ENCODE measurements at places on chromosomes 7 and 10.

DNA sequence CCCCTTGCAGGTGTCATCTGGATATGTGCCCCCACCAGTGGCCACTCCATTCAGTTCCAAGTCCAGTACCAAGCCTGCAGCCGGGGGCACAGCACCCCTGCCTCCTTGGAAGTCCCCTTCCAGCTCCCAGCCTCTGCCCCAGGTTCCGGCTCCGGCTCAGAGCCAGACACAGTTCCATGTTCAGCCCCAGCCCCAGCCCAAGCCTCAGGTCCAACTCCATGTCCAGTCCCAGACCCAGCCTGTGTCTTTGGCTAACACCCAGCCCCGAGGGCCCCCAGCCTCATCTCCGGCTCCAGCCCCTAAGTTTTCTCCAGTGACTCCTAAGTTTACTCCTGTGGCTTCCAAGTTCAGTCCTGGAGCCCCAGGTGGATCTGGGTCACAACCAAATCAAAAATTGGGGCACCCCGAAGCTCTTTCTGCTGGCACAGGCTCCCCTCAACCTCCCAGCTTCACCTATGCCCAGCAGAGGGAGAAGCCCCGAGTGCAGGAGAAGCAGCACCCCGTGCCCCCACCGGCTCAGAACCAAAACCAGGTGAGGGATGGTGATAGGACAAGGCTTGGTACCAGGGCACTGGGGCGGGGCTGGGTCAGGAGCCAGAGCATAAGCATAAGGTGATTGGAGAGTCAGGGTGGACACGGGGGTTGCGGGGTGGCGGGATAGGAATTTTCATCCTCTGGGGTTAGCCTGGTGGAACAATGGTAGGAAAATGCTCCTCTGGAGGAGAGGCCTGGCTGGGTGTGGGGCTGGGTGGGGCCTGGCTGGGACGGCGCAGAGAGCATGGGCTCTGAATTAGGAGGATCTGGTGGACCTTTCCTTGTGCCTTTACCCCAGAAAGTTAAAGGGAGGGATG is 1.9 kb downstream of the ZYX start:
- no peak for DNase-seq

DNA sequence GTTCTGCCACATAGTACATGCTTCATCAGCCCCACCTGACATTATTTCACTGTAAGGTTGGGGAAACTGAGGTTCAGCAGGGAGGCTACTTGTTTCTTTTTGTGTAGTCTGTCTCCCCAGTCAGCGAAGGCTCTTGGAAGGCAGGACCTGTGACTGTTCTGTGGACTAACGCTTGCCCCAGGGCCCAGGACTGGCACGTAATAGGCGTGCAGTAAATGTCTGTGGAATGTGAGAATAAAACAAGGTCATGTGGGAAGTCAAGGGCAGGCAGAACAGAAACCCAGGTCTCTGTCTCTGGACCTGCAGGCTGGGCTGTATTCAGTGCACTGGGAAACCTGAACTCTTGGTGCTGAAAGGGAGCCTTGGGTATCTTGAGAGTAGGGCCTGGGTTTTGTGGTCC is 168.7 kb downstream of the RPS24 start:
- DNase-seq, result no peak

- DNase-seq, result no peak
Observed at GRCh38 chr10:75658496-75658895, 227.1 kb downstream of the LRMDA start.

DNA sequence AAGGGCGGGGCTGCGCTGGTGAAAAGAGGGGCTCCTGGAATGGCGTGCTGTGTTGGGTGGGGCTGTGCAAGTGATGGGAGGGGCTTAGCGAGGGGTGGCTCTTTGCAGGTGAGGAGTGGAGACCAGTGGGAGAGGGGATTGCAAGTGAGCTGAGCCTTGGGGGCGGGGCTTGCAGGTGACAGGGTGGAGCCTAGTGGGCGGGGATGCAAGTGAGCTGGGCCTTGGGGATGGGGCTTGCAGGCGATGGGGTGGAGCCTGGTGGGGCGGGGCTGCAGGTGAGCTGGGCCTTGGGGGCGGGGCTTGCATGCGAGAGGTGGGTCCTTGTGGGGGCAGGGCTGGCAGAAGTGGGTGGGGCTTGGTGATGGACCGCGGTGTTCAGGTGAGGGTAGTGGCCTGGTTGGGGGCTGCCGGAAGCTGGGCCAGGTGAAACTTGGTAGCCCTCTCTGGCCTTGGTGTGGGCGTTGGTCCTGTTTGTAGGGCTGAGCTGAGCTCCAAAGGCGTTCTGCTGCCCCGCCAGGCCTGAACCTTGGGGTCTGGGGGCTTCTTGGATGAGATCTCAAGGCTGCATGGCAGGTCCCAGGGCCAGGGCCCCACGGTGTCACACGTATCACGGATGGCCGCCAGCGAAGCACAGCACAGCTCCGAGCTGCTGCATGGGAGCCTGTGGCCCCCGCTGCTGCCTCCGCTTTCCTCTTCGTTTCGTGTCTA is 743 bp upstream of the PITRM1 start:
- DNase-seq, result no peak

DNA sequence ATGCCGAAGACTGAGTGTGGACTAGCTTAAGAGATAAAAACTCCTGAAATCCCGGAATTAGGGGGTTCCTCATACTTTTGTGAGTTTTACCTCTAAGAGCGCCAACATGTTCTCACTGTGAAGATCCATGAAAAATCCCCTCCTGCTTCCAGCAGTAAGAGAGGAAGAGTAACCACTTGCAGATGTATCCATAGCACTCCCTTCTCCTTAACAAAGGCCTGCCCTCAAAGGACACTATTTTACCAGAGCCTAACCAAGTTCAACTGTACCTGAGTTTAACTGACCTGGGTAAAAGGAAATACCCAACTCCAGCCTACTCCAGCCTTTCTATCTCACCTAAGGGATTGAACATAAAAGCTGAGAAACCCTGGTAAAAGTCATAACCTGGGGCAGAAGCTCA is 280.9 kb downstream of the POLR1F start:
- DNase-seq, result no peak

GRCh38 chr10:130039141-130039540 is 71.5 kb downstream of the C10orf143 start:
- DNase-seq, result no peak

GRCh38 chr7:144019457-144019856 is 19.3 kb downstream of the OR6B1 start:
- peak; percentile 4 for DNase-seq

DNA sequence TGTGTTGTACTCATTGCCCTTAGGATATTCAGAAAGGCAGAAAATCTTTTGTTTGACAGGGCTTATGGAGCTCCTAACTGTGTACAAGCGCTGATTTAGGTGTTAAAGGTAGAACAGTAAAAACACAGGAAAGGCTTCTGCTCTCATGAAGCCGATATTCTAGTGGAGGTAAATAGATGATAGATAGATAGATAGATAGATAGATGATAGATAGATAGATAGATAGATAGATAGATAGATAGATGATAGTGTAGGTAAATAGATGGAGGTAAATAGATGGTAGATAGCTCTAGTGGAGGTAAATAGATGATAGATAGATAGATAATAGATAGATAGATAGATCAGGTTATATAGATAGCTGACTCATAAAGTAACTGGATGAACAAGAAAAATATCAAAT is 39.4 kb upstream of the NPY start:
- DNase-seq, result no peak

GRCh38 chr10:19290770-19291169 is 242.2 kb downstream of the MALRD1 start:
- no peak for DNase-seq

- no peak for DNase-seq
Observed at GRCh38 chr7:51307651-51308210, 8.9 kb downstream of the COBL start.

GRCh38 chr7:45073786-45074527 is 14.8 kb downstream of the NACAD start:
- no peak for DNase-seq

GRCh38 chr10:77358656-77359055 is 279.0 kb downstream of the KCNMA1 start:
- DNase-seq, result no peak

DNA sequence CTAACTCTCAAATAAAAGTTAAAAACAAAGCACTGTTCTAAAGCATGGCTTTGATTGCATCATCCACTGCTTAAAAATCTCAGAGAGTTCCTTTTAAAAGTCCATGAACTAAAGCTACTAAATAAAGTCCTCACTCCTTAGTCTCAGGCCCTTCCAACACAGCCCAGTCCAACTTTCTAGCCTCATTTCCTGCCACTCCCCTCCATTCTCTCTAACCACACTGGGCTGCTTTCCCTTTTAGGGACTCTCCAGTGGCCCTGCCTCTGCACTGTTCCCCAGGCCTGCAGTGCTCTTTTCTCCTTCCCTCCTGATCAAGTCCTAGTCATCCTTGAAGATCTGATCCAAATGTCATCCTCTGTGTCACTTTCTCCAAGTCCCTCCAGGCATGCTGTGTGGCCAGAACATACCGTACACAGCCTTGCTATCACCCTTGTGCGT is 56.9 kb upstream of the PPP1R3C start:
- DNase-seq, result peak; percentile 9

- DNase-seq, result no peak
Observed at GRCh38 chr10:98519841-98520240, 73.1 kb upstream of the HPS1 start.

GRCh38 chr7:7524121-7524520 is 11.6 kb downstream of the COL28A1 start:
- DNase-seq, result no peak

DNA sequence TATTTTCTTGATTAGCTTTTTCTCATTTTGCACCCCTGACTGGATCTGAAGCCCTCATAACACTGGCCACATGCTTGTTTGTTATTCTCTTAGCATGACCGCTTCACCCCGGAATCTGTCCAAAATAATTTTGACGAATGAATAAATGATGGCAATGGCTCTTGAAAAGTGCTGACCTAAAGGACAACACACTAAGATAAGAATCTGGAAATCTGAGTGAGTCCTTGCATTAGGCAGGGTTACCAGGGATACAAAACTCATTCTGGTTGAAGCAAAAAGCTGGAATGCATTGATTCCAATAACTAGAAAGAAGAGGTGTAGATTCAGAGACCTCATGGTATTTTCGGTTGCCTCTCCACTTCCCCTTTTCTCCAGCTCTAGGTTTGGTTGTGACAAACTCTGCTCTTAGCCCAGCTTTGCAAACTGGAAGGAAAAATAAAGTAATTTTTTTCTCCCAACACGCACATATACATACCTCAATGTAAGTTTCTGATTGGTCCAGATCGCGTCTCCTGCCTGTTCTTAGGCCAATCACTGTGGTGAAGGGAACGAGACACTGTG is 157.4 kb downstream of the SKIDA1 start:
- DNase-seq, result no peak

GRCh38 chr10:130354573-130354954 is 218.4 kb downstream of the GLRX3 start:
- DNase-seq, result no peak

GRCh38 chr10:118203461-118203860 is 138.7 kb downstream of the FAM204A start:
- no peak for DNase-seq

DNA sequence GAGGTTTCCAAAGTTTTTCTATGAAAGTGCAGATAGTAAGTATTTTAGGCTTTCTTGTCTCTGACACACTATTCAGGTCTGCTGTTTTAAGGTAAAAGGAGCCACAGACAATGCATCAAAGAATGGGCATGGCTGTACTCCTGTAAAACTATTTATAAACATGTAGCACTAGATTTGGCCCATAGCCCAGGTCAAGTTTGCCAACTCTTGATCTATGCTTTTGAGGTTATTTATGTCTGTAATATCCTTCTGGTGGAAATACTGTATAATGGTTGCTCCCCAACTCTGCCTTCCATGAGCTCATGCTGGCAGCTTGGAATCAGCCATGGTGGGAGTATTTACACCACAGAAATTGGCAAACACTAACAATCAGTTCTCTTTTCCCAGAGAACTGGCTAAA is 244.6 kb downstream of the BUB3 start:
- no peak for DNase-seq

- peak; percentile 17 for DNase-seq
Observed at GRCh38 chr7:127885843-127886242, 145.4 kb downstream of the LRRC4 start.

- DNase-seq, result no peak
Observed at GRCh38 chr7:158018098-158018762, 569.4 kb downstream of the PTPRN2 start.

DNA sequence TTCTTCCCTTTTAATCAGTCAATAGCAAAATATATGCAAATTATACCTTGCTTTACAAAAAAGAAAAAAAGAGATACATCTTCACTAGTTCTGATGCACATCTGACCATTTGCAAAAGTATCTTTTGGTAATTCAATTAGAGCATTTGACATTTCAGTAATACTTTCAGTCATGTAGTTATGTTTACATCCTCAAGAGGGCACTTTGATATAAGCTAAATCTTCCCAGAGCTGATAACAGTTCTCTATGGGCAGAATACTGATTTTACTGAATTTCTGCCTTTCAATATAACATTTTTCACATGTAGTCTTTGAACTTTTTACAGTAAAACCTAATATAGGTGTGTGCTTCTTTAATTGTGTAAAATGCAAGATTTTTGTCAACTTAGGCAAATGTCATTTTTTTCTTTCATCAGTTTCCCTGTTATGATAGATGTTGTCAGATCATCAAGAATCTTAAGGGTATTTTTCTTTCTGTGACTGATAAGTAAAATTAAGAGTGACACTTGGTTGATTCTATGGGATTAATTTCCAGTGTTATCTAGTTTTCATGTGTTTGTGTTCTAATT is 703.5 kb upstream of the SEMA3D start:
- DNase-seq, result no peak

- DNase-seq, result no peak
Observed at GRCh38 chr10:28991333-28992270, 297.3 kb upstream of the LYZL1 start.

GRCh38 chr7:94422136-94422535 is 27.4 kb downstream of the COL1A2 start:
- DNase-seq, result no peak

GRCh38 chr7:155800741-155801267 is 11.5 kb downstream of the SHH start:
- no peak for DNase-seq

DNA sequence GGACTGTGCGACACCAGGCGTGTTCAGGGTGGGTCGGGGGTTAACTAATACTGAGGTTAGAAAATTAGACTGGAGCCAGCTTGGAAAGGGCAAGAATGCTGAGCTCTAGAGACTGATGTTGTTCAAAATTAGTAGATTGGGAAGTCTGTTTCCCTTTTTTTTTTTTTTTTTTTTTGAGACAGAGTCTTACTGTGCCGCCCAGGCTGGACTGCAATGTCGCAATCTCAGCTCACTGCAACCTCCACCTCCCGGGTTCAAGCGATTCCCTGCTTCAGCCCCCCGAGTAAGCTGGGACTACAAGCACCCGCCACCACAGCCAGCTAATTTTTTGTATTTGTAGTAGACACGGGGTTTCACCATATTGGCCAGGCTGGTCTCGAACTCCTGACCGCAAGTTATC is 2.7 kb upstream of the CPVL start:
- DNase-seq, result no peak

DNA sequence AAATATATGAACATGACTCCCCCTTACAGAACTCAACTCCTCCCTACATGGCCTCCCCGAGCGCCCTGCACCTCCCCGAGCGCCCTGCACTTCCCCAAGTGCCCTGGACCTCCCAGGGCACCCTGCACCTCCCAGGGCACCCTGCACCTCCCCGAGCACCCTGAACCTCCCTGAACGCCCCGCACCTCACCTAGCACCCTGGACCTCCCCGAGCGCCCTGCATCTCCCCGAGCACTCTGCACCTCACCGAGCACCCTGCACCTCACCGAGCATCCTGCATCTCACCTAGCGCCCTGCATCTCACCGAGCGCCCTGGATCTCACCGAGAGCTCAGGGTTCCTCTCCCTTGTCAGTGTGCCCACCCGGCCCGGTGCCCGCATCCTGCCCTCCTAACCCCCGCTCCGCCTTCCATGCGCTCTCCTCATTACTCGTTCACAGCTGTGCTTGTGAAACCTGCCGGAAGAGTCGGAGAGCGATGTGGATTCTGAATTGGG is 134.3 kb downstream of the ACTR3B start:
- DNase-seq, result no peak

GRCh38 chr10:4781955-4782354 is 44.1 kb upstream of the AKR1E2 start:
- DNase-seq, result no peak

All from fibroblast of skin of left biceps (primary cell).